T-cell (primary cell): ENCODE measurements at places on chromosomes 2 and 18.
A peak's percentile ranks its signal among the peaks of the same experiment; 100 is the strongest.

- H3K4me1 ChIP-seq, result peaks cover 6% of the 10 kb centered on the region
- H3K36me3 ChIP-seq, result peaks cover 6% of the 10 kb centered on the region
- peak overlapping the region; percentile 71 for H3K4me3 ChIP-seq
- no peak for DNase-seq
- no peaks in the 10 kb centered on the region for H3K27me3 ChIP-seq
Measured at GRCh38 chr18:23503963-23504344, 643 bp downstream of the RMC1 start.

GRCh38 chr18:48138660-48139430 is 208.4 kb upstream of the SMAD2 start:
- no peak overlapping the region for H3K4me3 ChIP-seq
- H3K4me1 ChIP-seq, result peaks cover 7% of the 10 kb centered on the region
- no peak overlapping the region for H3K27ac ChIP-seq
- no peaks in the 10 kb centered on the region for H3K36me3 ChIP-seq
- peaks cover 3% of the 10 kb centered on the region for H3K27me3 ChIP-seq
- DNase-seq, result no peak

GRCh38 chr2:99217929-99218501 is 37.0 kb downstream of the MRPL30 start:
- H3K27ac ChIP-seq, result no peak overlapping the region
- no peak overlapping the region for H3K4me3 ChIP-seq
- no peaks in the 10 kb centered on the region for H3K27me3 ChIP-seq
- H3K36me3 ChIP-seq, result no peaks in the 10 kb centered on the region
- no peaks in the 10 kb centered on the region for H3K4me1 ChIP-seq
- no peak for DNase-seq

- H3K4me3 ChIP-seq, result peak overlapping the region; percentile 42
- peaks cover 7% of the 10 kb centered on the region for H3K27me3 ChIP-seq
- H3K4me1 ChIP-seq, result peaks cover 25% of the 10 kb centered on the region
- H3K27ac ChIP-seq, result no peak overlapping the region
- no peak for DNase-seq
Measured at GRCh38 chr2:44954889-44955592, 13.5 kb downstream of the SIX3 start.

DNA sequence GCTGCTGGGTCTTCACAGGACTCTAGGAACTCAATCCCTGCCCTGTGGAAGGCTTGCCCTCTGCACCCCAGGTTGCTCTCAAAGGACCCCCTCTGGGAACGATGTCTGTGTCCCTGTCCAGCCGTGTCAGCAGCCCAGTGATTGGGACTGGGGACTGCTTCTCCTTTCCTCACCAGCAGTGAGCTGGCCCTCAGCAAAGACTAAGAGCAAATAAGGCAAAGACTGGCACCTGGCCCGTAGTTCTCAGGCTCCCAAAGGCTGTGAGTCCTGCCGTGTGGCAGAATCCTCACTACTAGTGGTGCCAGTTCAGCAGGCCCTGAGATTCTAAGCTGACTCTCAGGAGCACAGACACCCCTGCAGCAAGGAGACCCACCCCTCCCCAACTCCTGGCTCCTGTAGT is 47.8 kb downstream of the TMEM163 start:
- peaks cover 45% of the 10 kb centered on the region for H3K4me1 ChIP-seq
- H3K36me3 ChIP-seq, result no peaks in the 10 kb centered on the region
- no peak for DNase-seq
- no peaks in the 10 kb centered on the region for H3K27me3 ChIP-seq
- H3K4me3 ChIP-seq, result no peak overlapping the region
- peak overlapping the region; percentile 75 for H3K27ac ChIP-seq
